T-helper 2 cell treated with Interferon-gamma antibody and Interleukin-4, amounts not matched to agents 100 ng/mL and 5 ng/mL, for 36 hours (primary cell): ENCODE measurements at places on chromosomes 1 and 21. TPM values are rescaled to one million over a fixed set of nuclear protein-coding genes. Genes with fewer than 3 reads are reported as not detected.

Gene OR2M3
- not detected in 2 replicates for total RNA-seq

Gene TTC34
- total RNA-seq = 1.3 and 1.7 TPM in 2 replicates

Gene C1orf226
- not detected in 2 replicates for total RNA-seq

Gene FCRL1
- total RNA-seq = 0.09 TPM in 1 of 2 replicates, not detected in the other

Gene RPE65
- total RNA-seq = not detected in 2 replicates

Gene SH2D2A
- 94.7 and 96.1 TPM in 2 replicates for total RNA-seq
